ENCODE measurements at places on chromosomes 4 and X.

- no peak for DNase-seq
Measured at GRCh38 chrX:141759238-141759637, 60.7 kb upstream of the SPANXD start.

DNA sequence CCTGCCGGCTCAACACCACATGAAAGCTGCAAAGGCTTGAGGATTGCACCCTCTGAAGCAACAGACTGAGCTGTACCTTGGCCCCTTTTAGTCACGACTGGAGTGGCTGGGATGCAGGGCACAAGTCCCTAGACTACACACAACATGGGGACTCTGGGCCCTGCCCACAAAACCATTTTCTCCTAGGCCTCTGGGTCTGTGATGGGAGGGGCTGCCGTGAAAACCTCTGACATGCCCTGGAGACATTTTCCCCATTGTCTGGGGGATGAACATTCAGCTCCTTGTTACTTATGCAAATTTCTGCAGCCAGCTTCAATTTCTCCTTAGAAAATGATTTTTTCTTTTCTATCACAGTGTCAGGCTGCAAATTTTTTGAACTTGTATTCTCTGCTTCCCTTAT lies 123.5 kb upstream of the SMARCAD1 start:
- DNase-seq, result no peak

DNA sequence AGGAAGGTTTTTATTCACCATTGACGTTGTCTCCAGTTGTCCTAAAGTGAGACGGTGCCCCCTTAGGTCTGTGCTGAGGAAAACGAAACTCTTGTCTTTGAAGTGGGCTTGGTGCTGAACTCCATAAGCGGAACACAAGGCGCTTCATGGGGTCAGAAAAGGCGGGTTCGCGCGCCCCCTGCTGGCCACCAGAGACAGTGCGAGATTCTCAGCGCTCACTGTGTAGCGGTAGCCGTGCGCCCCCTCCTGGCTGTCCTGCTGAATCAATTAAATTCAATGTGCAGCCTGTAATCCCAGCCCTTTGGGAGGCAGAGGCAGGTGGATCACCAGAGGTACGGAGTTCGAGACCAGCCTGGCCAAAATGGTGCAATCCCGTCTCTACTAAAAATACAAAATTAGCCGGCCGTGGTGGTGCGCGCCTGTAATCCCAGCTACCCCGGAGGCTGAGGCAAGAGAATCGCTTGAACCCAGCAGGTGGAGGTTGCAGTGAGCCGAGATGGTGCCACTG lies 64.1 kb downstream of the RLIM start:
- peak; percentile 61 for DNase-seq

- DNase-seq, result no peak
Measured at GRCh38 chrX:1876041-1876440, 261.2 kb downstream of the ASMT start.

- no peak for DNase-seq
Measured at GRCh38 chr4:186839122-186840037, 115.7 kb upstream of the FAT1 start.

- DNase-seq, result no peak
Measured at GRCh38 chr4:73448448-73449203, 12.6 kb downstream of the AFP start.

DNA sequence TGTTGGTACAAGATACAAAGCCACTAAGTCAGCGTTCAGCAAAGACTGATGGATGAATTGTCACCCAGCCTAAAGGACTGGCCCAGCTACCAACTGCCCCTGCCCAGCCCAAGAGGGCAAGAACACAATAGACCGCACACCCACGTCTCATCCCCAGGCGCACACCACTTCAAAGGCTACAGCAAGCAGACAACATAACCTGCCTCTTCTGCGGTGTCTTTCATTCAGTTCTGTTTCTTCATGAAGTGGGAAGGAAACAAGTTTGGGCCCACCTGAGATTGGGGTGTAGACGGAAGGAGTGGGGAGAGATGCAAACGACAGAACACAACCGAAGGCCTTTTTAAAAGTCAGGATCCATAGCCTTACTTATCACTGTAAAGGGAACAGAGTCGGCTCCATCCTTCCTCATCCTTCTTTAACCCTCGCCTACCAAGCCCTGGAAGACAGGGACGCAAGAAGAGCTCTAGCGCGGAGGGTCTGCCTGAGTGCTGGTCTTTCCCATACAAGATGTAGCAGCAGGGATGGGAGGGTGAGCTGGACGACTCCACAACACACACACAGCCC lies 691 bp downstream of the SCARB2 start:
- peak; percentile 20 for DNase-seq

DNA sequence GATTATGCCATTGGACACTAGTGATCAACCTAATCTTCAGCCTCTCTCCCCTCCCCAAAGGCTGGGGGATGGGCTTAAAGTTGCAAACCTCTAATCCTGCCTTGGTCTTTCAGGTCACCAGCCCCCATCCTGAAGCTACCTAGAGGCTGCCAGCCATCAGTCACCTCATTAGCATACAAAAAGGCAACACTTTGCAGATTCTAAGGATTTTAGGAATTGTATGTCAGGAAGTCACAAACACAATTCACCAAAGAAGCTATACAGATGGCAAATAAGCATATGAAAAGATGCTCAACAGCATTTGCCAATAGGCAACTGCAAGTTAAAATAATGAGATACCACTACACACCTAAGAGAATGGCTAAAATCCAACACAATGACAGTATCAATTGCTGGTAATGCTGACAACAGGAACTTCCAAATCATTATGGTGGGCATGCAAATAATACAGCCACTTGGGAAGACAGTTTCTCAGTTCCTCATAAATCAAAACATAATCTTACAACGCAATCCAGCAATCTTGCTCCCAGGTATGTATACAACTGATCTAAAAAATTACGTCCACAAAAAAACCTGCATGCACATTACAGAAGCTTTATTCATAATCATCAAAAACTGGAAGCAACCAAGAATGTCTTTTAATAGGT lies 9.0 kb upstream of the PIM2 start:
- DNase-seq, result no peak

DNA sequence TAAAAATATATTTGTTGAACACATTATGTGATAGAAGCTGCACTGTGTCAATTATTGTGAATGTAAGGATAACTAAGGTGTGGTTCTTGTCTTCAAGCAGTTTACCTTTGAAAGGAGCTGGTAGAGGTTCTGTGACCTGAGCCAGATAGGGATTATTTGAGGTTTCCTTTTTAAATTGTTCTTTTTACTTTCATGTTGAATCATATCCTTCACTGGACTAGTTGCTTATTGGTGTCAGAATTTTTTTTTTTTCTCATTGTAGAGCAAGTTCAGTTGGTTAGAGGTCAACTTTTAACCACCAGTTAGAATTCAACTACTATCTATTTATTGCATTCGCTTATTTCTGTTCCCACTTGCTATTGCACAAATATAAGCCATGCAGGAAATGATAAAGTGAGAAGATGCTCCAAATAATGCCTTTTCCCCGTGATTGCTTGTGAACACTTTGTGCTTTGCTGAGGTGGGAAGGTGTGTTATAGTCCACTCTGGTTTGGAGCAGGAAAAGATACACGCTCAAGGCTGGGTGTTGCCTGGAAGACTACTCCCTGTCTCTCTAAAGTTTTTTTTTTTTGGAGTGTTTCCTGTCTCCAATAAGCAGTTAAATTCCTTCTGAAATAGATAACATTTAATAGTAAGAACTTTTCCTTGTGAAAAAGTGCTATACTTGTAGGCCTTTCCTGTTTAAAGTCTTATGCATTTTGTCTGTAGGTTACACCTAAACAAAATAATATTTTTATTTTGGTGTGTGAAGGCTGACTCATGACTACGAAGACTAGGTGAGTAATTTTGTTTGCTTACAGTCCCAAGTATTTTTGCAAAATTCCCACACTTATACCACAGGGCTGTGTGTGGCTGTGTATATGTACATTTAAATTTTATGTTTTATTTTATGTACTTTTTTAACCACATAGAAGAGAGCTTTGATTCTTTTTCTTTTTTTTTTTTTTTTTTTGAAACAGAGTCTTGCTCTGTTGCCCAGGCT lies 83.8 kb upstream of the LCORL start:
- no peak for DNase-seq

DNA sequence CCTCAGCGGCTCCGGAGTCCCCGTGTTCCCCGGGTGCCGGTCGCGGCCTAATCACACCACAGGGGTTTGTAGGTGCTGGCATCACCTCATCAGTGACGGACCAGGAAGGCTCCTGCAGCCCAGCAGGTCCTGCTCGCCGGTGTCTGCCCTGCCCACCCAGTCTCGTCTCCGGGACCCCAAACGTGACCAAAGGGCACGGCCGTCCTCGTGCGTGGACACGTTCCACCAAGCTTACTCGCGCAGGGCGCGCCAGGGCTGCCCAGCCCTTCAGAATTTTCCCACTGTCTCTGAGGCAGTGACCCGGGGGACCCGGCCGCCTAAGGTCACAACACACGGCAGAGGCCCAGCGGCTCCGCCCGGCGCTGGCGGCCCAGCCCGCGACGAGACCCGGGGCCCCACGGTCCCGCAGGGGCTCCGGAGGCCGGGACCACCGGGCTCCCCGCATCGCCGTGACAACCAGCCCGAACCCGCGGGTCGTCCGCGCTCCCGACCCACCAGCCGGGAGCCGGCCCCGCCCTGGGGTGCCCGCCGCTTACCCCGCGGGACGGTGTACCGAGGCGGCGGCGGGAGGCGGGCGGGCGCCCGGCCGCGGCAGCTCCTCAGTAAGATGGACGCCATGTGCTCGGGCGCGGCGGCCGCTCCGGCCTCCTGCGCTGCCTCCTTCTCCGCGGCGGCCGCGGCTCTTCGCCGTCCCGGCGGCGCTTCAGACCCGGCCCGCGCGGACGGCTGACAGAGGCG lies 454 bp downstream of the LETM1 start:
- no peak for DNase-seq

- DNase-seq, result no peak
Measured at GRCh38 chr4:84362896-84363655, 136.0 kb downstream of the NKX6-1 start.

GRCh38 chr4:3438847-3439180 lies 3.0 kb upstream of the HGFAC start:
- DNase-seq, result no peak

DNA sequence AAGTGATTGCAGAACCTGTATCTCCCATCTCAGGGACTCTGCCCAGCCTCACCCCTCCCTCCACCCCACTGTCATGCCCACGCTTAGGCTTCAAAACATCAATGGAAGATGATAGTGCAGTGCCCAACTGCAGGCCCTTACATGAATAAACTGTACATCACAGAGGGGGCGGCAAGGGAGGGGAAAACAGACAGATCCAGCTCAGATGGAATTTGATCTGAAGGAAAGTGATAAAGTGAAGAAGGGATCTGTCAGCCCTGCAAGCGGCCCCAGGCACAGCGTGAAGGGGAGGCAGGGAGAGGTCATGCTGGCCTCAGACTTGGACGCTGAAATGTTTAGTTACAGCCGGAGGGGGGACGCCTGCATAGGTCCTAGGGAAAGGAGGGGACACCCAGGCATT lies 38.5 kb downstream of the GYG2 start:
- no peak for DNase-seq

- no peak for DNase-seq
Measured at GRCh38 chr4:146299607-146300006, 85.3 kb downstream of the REELD1 start.

GRCh38 chr4:97548943-97549583 lies 594.2 kb downstream of the STPG2 start:
- no peak for DNase-seq

GRCh38 chr4:33959519-33959918 lies 2284.8 kb downstream of the ARAP2 start:
- DNase-seq, result no peak

DNA sequence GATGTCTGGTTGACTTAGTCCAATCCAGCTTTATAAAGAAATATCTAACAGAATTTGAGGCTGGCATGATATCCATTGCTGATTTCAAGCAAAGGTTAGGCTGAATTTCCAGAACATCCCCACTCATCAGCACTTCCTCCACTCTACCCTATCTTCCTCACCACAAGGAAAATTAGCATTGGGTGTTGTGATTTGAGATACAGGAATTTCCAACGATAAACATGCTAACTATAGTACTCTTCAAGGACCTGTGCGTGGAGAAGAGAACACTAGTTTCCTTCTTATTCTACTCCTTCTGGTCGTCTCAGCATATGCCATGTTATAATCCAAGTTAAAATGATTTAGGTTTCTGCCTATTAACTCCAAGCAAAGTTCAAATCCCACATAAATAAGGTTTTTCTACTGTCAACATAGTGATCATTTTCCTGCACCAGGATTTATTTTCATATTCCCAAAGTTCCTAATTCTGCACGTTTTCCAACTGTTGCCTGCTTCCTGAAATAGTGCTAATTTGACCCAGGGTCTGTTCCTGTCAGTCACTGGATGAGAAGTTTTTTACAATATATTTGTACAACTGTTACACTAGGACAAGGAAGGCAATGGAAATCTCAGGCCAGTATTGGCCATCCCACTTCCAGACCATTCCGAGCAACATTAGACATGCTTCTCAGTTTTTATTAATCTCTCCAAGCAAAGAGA lies 177.6 kb upstream of the EDNRA start:
- no peak for DNase-seq

DNA sequence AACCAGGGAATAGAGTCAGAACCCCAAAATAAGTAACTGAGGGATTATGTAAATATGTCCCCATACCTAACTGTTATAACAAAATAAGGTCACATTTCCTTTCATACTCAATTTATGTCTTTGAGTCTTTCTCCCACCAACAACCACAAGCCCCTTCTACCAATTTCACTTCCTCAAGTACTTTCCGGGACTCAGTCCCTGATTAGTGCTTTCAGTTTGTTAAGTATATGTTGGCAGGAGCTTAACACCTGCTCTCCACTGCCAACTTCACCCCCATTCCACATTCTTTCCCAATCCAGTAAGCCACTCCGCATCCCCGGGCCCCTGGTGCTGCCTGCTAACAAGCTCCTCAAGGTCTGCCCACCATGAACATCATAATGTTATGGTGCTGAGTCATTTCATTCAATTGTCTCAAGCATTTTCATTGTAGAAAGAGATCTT lies 71.3 kb upstream of the SPRY1 start:
- no peak for DNase-seq

GRCh38 chr4:181793096-181793495 lies 450.1 kb upstream of the TENM3 start:
- no peak for DNase-seq

DNA sequence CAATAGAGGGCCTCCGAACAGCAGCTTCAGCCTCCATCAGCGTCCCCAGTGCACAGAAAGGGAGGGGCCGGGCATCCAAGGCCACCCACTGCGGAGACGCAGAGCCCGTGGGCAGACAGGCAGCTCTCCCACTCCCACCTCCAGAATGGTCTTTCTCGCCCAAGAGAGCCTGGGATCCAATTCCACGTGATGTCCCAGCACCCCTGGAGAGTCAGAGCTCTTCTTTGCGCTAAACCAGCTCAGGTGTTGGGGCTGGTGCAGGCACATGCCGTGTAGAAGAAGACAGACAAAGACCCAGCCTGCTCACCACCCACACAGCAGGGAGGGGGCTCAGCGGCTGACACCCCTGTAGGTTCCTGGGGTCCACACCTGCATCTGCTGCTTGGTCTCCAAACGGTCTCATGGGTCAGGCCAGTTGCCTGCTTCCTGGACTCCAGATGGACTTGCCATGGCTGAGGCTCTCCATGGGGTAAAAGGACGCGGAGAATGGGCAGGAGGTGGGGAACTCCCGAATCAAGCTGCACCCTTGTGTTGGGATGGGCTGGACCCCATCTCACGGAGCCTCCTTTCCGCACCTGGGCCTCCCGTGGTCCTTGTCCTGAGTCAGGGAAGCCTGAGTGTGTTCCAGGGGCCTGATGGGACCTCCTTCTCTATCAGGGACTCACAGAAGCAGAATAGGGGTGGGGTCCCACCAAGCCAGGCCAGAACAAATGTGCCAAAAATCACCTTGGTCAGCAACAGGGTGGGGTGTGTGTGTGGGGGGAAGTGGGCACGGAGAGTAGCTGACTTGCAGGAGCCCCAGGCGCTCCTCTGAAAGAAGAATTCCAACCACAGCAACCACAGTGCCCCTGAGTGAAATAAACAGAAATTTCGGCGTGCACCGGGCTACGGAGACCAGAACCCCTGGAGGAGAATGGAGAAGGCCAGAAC lies 11.6 kb upstream of the ASMTL start:
- DNase-seq, result no peak
